HFFc6 (cell line): ENCODE measurements at places on chromosomes 1 and 21. TPM values are rescaled to one million over a fixed set of nuclear protein-coding genes. Genes with fewer than 3 reads are reported as not detected.

Gene MXRA8
- total RNA-seq: 452 to 570 TPM (median 522 TPM) in 3 replicates

Gene RGS16
- 0.31 to 0.60 TPM (median 0.59 TPM) in 3 replicates for total RNA-seq

Gene S100A2
- 9.1 to 10.3 TPM (median 10.1 TPM) in 3 replicates for total RNA-seq

Gene ADCY10
- 0.22 to 0.27 TPM in 2 of 3 replicates, not detected in the other for total RNA-seq

Gene HSPA6
- total RNA-seq: 0.21 to 0.39 TPM in 2 of 3 replicates, not detected in the other

Gene ZNF593OS
- total RNA-seq: not detected in 3 replicates

Gene INAVA
- total RNA-seq: not detected in 3 replicates

Gene MRPL24
- 80.1 to 90.1 TPM (median 89.0 TPM) in 3 replicates for total RNA-seq

DNA sequence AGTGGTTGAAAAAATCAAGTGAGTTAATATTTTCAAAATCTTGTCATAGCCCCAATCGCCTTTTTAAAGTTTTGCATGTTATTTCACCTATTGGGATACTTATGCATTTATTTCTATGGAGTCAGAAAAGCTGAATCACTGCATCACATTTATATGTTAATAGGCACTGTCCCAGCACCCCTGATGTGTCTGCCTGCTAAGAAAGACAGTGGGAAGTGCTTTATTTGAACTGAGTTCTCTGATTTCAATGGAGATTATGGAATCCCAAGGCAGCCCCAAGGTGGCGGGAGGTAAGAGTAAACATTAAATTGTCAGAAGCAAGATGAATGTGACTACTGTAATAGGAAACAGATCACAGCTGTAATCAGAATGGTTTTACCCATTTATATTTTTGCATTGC lies 2225.7 kb downstream of the NCAM2 start:
- DNase-seq: no peak

- DNase-seq: no peak
Observed at GRCh38 chr1:48611841-48612240, 139.8 kb upstream of the SPATA6 start.

- DNase-seq: no peak
Observed at GRCh38 chr21:35106246-35106835, 57.2 kb upstream of the RUNX1 start.

- DNase-seq: no peak
Observed at GRCh38 chr1:25795946-25796810, 3.8 kb upstream of the SELENON start.

DNA sequence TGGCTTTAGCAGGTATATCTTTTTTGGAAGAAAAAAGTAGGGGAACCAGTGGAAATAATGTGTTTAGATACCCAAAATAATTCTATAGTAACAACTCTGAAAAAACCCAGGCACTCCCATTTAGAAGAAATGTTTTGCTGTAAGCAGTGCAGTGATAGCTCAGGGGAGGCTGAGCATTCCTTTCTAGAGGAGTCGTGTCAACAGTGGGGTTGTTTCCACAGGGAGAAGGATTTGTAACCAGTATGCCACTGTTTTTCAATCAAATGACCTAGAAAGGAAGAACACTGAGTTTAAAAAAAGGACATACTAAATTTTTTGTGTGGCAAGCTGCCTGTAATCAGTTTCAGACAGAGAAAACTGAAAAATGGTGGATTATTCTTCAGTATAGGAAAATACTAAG lies 2.4 kb downstream of the PGD start:
- peak; percentile 27 for DNase-seq

DNA sequence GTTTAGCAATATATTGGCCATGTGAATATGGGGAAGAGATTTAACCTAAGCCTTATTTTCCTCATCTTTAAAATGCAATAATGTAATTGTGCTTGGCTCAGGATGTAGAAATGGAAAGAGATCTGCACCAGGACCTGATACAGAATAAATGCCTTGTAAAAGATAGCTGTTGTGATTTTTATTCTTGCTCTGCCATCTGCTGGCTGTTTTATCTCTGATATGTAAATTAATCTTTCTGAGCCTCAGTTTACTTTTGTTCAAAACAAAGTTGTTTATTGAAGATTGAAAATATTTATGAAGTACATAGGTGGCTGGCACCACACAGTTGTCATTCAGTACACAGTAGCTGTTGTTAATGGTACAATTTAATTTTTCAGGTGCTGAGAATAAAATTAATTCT lies 21.9 kb downstream of the ZYG11B start:
- DNase-seq: no peak

- DNase-seq: no peak
Observed at GRCh38 chr1:43436371-43436770, 17.4 kb downstream of the HYI start.

- DNase-seq: no peak
Observed at GRCh38 chr21:44434936-44435635, 20.2 kb upstream of the LRRC3 start.

GRCh38 chr1:63122079-63122478 lies 200.3 kb upstream of the FOXD3 start:
- DNase-seq: no peak

- DNase-seq: peak; percentile 100
Observed at GRCh38 chr1:185646202-185646683, 87.9 kb upstream of the HMCN1 start.

GRCh38 chr1:6065093-6065858 lies 19.6 kb downstream of the KCNAB2 start:
- no peak for DNase-seq

GRCh38 chr1:244231193-244231571 lies 180.1 kb downstream of the ZBTB18 start:
- no peak for DNase-seq

- peak; percentile 85 for DNase-seq
Observed at GRCh38 chr1:161792740-161793139, 26.6 kb downstream of the ATF6 start.

DNA sequence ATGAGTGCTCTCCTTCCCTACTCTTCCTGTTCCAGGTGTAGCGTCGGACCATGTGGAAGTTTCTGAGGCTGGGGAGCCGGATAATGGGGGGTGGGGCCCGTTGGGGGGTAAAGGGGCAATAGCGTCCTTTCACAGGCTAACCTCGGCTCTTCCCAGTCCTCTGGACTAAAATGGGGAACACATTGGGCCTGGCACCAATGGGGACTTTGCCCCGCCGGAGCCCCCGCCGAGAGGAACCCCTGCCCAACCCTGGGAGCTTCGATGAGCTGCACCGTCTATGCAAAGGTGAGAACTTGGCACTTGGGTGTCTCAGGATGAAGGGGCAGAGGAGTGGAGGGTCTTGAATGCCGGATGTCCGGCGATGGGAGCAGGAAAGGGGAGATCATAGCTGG lies 456 bp downstream of the TOMM40L start:
- DNase-seq: no peak

DNA sequence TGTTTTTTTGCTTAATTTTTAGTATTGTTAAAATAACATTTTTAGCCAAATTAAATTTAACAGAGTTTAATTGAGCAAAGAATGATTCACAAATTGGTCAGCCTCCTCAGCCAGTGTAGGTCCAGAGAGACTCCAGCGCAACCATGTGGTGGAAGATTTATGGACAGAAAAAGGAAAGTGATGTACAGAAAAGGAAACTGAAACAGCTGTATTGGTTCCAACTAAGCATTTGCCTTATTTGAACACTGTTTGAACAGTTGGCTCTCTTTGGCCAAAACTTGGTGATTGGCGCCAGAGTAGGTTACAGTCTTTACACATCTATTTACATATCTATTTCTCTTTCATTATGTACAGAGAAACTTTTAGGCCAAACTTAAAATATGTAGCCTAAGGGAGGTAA lies 19.4 kb downstream of the RPS6KC1 start:
- peak; percentile 70 for DNase-seq

DNA sequence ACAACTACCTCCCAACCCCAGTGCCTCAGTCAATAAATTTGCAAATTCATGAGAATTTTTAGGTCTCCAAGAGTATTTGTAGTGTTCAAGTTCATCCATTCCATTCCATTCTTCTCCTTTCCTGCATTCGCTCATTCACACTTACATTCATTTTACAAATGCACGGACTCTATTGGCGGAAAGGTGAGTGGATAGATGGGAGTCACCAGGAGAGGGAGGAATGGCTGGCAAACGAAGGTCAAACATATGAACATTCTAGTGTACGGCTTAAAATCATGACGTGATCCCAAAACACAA lies 2.5 kb downstream of the LORICRIN start:
- no peak for DNase-seq

GRCh38 chr1:230621324-230622030 lies 20.8 kb upstream of the COG2 start:
- DNase-seq: no peak

GRCh38 chr1:33634806-33635205 lies 162.4 kb downstream of the ZSCAN20 start:
- DNase-seq: peak; percentile 11

DNA sequence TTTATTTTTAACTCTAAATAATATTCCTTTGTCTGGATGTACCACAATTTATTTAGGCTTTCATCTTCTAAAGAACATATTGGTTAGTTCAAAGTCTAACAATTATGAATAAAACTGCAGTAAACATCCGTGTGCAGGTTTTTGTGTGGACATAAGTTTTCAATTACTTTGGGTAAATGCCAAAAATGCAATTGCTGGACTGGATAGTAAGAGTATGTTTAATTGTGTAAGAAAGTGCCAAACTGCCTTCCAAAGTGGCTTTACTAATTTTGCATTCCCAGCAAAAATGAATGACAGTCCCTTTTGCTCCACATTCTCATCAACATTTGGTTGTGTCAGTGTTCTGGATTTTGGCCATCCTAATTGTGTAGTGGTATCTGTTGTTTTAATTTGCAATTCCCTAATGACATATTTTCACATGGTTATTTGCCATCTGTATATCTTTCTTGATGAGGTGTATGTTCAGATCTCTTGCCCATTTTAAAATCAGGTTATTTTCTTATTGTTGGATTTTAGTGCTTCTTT lies 113.8 kb downstream of the DPYD start:
- DNase-seq: no peak
